Activated T-helper 1 cell treated with anti-CD3 and anti-CD28 coated beads, Interleukin-2, amount 50 U/mL, for 16 hours (primary cell): ENCODE measurements at places on chromosomes 6 and 20.

DNA sequence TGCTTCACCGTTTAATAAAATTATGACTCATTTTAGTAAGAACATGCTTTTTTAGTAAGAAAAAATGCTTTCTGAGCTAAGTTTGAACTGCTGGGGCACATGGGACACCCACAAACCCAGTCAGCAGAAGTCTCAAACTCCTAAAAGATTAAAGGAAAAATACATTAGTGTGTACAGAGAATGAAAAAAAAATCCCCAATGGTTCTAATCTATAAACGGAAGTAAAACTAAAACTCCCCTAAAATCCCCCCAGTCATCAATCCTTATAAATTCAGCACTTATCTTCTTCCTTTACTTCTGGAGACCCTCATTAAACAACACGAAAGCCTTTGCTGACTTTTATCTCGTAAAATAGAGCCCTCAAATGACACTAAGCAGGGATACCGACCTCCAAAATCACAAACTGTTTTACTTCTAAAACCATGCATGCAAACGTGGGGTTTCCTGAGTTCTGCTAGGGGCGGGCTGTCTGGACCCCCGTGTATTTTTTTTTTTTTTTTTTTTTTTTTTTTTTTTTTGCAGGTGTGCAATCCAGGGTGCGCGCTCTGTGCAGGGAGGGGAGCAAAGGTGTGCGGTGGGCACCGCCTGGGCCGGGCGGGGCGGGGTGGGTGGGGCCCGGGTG lies 1.1 kb upstream of the MYB start:
- no peak for DNase-seq

- no peak for DNase-seq
These were observed 40.8 kb upstream of the TIAM2 start for GRCh38 chr6:154954347-154954746.

- DNase-seq: no peak
These were observed 39.0 kb downstream of the GCM1 start for GRCh38 chr6:53109612-53110011.

DNA sequence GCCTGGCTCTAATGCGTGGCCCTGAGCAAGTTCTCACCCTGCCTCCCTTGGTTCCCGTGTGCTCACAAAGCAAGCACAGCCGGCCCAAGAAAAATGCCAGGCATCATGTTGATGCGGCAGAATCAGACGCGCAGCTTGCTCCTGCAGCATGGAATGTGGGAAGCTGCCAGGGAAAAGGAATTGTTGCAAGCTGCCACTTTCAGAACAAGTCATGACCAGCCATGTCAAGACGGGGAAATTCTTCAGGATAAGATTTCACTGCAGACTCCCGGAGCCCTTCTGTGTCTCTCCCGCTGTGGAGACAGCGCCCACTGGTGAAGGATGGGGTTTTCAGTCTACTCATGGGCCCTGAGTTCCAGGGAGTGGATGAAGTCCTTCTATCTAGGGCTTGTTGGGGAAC lies 4.6 kb downstream of the DACT2 start:
- no peak for DNase-seq

DNA sequence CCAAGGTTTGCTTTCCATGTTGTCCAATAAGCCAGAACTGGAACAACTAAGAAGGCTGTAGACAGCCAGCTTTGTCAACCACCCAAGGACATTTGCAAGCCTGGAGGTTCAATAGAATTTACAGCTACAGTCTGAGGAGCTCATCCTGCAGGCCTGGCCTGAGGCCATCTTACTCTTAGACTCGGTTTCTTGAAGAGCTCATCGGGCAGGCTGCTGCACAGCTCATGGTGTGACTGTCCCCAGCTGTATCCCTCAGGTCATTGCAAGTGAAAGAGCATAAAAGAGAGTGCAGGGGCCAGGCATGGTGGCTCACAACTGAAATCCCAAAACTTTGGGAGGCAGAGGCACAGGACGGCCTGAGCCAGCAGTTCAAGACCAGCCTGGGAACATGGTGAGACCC lies 96.9 kb upstream of the FOXQ1 start:
- DNase-seq: no peak
